Ureter (tissue), 1 donor: ENCODE measurements at places on chromosomes 7 and 10.

DNA sequence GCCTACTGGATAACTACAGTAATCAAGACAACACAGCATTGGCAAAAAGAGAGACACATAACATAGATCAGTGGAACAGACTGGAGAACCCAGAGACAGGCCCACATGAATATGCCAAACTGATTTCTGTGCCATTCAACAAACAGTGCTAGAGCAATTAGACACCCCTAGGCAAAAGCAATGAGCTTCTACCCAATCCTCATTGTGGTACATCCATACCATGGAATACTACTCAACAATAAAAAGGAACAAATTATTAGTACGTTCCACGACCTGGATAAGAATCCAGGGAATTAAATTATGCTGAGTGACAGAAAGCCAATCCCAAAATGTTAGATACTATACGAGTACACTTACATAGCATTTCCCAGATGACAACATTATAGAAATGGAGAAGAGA lies 2.8 kb upstream of the SVIL start:
- DNase-seq = no peak

GRCh38 chr7:2608921-2609411 lies 22.8 kb upstream of the TTYH3 start:
- no peak for DNase-seq

- DNase-seq = no peak
Observed at GRCh38 chr7:27863880-27864279, 123.9 kb downstream of the TAX1BP1 start.

GRCh38 chr7:135151132-135151531 lies 3.3 kb downstream of the TMEM140 start:
- DNase-seq = no peak

- DNase-seq = no peak
Observed at GRCh38 chr10:38127812-38128211, 33.7 kb downstream of the ZNF37A start.

DNA sequence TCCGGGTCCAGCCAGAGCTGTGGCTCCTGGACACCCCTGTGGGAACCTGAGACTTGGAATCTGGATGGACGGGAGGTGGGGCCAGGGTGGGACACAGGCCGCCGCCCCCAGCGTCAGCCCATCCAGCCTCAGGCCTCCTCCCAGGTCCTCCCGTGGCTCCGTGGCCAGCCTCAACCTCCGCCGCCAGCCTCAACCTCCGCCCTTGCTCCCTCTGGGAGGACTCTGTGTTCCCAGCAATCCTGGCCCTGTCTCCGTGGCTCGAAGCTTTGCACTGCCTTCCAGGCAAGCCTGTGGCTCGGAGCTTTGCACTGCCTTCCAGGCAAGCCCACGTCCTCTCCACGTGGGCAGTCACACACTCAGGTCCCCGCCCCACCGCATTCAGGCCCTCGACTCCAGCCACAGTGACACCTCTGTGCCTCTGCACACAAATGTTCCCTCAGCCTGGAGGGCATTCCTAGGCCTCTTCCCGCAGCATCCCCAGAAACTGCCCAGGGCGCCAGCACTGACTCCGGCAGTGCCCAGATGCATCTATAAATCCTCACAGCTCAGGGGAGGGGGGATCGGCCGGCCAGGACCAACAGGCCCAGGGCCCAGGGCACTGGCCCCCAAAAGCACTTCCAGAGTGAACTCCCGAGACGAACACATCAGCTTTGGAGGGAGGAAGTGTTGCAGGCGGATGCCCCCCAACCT lies 44.7 kb upstream of the PDGFA start:
- no peak for DNase-seq
